NCI-H226 (cell line): ENCODE measurements at places on chromosomes 12 and 14.
A peak's percentile ranks its signal among the peaks of the same experiment; 100 is the strongest.

GRCh38 chr12:127861406-127861805, 405.6 kb upstream of the TMEM132C start:
- no peak for DNase-seq

DNA sequence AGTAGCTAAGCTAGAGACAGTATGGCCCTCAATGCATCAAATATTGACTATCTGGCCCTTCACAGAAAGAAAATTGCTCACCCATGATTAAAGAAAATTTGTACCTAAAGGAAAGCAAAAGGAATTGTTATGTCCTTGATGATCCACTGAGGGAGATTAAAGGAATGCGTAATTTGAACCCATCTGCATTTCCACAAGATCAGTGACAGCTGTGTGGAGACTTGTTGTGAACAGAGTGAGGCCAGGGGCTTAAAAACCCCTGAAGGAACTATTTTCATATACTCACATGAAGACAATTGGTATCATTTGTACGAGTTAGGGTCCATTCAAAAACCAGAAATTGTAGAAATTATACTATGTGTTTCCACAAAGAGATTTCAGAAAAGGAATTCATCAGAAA, 1908.1 kb upstream of the SEL1L start:
- DNase-seq: no peak

DNA sequence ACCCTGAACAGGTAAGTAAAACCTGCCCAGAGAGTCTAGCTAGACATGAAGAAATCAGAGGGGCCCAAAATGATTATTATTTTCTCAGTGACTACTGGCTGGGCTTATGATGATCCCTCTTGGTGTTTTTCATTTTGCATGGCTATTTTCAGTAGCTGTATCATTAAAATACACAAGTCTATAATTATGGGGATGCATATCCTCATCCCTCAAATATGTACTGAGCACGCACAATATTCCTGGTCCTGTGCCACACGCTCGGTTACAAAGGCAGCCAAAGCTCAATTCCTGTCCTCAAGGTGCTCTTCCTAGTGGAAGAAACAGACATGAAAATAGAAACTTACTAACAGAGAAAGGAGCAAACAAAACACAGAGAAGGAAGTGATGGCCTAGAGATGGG, 180.0 kb downstream of the DAD1 start:
- DNase-seq: no peak

GRCh38 chr12:24861766-24862540, 86.9 kb downstream of the BCAT1 start:
- DNase-seq: peak; percentile 95

DNA sequence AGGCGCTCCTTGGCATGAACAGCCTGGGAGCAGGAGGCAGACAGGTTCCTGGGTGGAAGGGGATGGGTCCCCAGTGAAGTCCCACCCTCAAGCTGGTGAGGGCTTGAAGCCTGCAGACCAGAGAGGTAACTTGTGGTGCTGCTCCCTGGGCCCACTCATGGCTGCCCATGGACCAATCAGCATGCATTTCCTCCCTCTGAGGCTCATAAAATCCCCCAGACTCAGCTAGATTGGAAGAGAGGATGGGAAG, 50.2 kb downstream of the A2M start:
- DNase-seq: no peak
